Bone marrow (tissue), 2 donors: ENCODE measurements at places on chromosomes 3 and 15.

DNA sequence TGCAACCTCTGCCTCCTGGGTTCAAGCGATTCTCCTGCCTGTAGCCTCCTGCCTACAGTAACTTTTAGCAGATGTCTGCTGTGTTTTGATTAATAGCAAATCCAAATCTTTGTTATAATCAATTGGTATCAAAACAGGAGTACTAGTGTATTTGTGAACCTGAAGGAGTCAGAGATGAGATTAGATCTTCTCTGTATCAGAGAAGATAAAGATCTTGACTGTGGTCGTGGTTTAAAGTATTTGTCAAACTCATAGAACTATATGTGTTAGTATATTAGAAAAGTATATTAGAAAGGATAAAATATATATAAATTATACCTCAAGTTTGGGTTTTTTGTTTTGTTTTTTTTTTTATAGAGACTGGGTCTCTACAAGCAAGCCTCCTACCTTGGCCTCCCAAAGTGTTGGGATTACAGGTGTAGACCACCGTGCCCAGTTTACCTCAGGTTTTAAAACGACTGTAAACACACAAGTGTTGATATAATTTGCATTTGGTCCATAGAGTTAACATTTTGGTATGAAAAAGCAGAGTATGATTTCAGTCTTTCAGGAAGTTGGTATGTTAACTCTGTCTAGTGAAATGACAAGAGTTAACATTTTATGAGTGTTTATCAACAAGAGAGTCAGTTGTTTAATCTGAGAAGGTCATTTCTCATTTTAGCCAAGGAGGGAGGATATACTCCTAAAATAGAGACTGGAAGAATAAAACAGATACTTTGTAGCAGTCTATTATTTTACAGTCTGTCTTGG is 18.3 kb downstream of the RTF1 start:
- DNase-seq = no peak

- no peak for DNase-seq
Observed at GRCh38 chr15:93986400-93986984, 244.9 kb upstream of the MCTP2 start.

DNA sequence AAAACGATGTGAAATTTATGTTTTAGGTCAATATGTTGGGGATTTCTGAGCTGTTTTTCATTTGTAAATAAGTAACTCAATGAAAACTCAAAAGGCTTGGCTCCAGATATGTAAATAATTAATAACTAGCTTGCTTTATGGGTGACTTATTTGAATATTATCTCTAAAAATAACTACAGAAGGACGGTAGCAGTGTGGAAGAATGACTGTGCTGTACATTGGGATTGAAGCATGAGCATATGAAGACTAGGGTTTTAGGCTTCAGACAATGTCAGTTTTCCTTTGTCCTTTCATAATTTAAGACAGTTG is 343.9 kb downstream of the GRM7 start:
- no peak for DNase-seq

- DNase-seq = no peak
Observed at GRCh38 chr3:72116226-72116625, 331.3 kb upstream of the PROK2 start.

- no peak for DNase-seq
Observed at GRCh38 chr3:74347563-74348268, 266.7 kb downstream of the CNTN3 start.

- DNase-seq = peak; percentile 85
Observed at GRCh38 chr3:76859596-76859995, 180.3 kb upstream of the ROBO2 start.

DNA sequence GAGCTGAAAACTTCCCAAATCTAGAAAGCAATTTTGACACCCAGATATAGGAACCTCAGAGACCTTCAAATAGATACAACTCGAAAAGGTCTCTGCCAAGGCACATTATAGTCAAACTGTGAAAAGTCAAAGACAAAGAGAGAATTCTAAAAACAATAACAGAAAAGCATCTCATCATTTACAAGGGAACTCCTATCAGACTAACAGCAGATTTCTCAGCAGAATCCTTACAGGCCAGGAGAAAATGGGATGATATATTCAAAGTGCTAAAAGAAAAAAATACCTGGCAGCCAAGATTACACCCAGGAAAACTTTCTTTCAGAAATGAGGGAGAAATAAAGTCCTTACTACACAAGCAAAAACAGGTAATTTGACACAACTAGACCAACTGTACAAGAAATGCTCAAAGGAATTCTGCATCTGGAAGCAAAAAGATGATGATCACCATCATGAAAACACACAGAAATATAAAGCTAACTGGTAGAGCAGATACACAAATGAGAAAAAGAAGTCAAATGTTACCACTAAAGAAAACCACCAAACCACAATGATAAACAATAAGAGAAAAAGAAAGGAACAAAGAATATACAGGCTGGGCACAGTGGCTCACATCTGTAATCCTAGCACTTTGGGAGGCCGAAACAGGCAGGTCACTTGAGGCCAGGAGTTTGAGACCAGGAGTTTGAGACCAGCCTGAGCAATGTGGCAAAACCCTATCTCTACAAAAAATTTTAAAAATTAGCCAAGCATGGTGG is 50.4 kb downstream of the ADAM10 start:
- no peak for DNase-seq

DNA sequence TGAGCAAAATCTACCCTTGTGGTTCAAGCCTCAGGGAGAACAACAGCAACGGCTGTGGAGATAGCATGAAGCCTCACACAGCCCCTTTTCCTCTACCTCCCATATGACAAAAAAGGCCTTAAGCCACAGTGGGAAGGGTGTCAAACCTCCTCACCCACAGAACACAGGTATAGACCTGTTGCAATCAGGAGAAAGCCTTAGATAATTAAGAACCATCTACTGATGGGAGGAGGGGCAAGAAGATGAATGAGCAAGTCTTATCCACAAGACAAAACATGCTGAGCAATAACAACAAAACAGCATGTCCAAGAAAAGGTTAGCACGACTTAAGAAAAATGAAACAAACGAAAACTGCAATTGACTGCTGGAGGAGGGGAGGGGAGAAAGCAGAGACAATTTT is 272.9 kb upstream of the BCHE start:
- DNase-seq = no peak

DNA sequence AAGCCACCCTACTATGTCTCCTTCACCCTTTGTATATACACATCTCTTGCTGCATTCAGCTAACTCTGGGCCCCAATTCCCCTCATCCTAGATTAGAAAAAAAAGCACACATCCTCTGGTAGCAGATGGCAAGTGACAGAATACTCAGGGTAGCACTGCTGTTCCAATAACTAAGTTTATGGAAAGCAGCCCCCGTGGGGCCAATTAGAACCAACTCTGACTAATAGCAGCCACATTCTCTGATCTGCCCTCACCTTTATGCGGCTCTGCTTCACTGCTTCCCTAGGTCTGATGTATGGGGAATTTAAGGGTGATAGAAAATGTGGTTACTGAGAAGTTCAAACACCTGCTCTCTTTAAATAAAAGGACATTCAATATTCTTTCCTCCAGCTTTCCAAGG is 74.9 kb upstream of the SETMAR start:
- no peak for DNase-seq

DNA sequence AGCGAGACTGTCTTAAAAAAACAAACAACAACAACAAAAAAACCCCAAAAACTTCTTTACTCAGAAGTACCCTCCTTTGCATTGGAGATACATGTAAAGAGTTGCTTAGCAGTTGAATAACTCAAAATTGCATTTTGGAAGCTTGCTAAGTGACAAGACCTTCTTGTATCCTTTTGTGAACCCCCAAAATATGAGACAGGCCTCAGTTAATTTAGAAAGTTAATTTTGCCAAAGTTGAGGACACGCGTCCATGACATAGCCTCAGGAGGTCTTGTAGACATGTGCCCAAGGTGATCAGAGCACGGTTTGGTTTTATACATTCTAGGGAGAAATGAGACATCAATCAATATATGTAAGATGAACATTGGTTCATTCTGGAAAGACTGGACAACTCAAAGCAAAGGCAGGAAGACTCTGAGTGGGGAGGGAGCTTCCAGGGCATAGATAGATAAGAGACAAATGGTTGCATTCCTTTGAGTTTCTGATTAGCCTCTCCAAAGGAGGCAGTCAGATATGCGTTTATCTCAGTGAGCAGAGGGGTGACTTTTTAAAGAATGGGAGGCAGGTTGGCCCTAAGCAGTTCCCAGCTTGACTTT is 1.7 kb upstream of the ARF4 start:
- DNase-seq = no peak

GRCh38 chr15:41347236-41347635 is 14.6 kb downstream of the NUSAP1 start:
- no peak for DNase-seq

GRCh38 chr3:159186581-159186980 is 384.7 kb downstream of the MFSD1 start:
- no peak for DNase-seq

- DNase-seq = no peak
Observed at GRCh38 chr3:138726946-138727730, 107.6 kb downstream of the PIK3CB start.

GRCh38 chr3:164408326-164408725 is 670.0 kb downstream of the SI start:
- DNase-seq = no peak

DNA sequence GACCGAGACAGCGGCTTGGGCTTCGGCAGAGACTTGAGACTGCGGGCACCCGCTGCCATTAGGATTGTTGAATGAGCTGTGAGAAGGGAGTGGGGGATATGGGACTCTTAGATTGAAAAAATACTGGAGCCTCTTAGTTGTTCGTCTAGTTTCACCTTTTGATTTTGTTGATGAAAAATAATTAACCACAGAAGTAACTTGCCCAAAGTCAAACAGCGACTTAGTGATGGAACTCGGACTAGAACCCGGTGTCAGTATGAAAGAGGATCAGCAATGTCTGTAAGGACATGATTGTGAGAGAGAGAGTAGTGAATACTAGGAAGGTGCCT is 510 bp upstream of the GOLGB1 start:
- no peak for DNase-seq

- DNase-seq = no peak
Observed at GRCh38 chr3:46700772-46701171, 420 bp upstream of the TMIE start.

- DNase-seq = no peak
Observed at GRCh38 chr15:86773736-86774135, 694.1 kb downstream of the AGBL1 start.

GRCh38 chr3:50609071-50609762 is 2.4 kb downstream of the CISH start:
- no peak for DNase-seq

GRCh38 chr3:190169243-190169642 is 48.5 kb upstream of the P3H2 start:
- no peak for DNase-seq

DNA sequence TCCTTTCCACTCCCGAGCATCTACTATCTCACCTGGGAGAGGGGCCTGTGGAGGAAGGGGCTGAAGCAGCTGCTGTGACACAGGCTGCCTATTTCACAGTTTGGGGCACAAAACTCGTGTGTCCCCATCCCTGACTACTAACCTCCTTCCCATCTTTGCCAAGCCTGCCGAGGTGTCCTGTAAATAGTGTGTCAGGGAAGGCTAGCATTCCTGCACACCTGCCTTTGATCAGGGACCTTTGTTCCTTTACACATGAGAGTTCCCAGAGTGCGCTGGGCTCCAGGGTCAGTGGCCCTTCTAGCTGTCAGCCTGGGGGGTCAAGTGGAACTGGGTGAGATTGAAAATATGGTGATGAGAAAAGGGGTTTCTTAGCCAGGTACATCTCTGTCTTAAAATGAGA is 13.0 kb upstream of the TF start:
- DNase-seq = no peak

DNA sequence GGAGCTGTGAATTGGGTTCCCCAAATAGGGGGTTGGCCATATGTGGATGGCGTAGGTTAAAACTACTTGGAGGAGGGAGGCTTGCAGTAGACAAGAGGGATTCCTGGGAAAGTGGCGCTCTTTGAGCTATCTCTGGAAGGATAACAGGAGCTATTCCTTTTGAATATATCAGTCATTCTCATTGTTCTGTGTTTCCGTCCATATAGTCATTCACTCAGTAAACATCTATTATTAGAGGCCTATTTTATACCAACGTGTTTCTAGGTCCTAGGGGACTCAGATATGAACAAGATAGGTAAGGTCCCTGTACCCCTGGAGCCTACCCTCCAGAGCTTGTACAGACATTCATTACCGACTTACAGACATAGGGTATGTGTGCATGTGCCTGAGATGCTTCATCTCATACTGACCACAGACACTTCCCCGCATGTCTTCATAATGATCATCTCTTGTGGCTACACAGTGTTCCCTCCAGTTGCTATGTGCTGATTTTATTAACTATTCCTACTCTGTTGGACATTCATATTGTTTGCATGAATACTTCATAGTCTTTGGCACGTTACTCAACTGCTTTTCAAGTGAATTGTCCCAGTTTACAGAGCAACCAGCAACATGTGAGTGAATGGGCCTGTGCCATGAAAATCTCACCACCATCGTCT is 55.8 kb upstream of the VILL start:
- DNase-seq = no peak

- DNase-seq = no peak
Observed at GRCh38 chr3:134677196-134677986, 26.6 kb upstream of the KY start.

GRCh38 chr15:99118258-99118632 is 13.4 kb downstream of the SYNM start:
- DNase-seq = no peak

GRCh38 chr3:159761848-159762635 is 226.6 kb upstream of the IL12A start:
- no peak for DNase-seq

- no peak for DNase-seq
Observed at GRCh38 chr15:31439328-31439727, 112.7 kb downstream of the KLF13 start.

- DNase-seq = no peak
Observed at GRCh38 chr3:41129731-41130130, 69.6 kb upstream of the CTNNB1 start.

DNA sequence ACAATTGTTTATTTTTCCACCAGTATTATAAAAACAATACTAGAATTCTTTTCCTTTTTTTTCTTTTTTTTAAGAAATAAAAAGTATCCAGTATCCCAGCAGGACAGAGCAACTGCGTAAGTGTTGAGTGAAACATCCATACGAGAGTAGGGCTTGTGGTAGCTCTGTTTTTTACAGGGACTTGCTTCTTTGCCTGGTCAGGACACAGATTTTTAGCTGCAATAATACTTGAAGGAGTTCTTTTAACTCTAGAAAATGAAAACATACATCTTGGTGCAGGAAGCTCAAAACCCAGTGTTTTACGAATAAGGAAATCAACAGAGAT is 297.7 kb upstream of the NR2E3 start:
- no peak for DNase-seq

GRCh38 chr3:188510366-188510765 is 356.4 kb downstream of the LPP start:
- DNase-seq = no peak

- no peak for DNase-seq
Observed at GRCh38 chr15:50262533-50262932, 3.0 kb downstream of the HDC start.
